ENCODE measurements at places on chromosomes 4 and X.

DNA sequence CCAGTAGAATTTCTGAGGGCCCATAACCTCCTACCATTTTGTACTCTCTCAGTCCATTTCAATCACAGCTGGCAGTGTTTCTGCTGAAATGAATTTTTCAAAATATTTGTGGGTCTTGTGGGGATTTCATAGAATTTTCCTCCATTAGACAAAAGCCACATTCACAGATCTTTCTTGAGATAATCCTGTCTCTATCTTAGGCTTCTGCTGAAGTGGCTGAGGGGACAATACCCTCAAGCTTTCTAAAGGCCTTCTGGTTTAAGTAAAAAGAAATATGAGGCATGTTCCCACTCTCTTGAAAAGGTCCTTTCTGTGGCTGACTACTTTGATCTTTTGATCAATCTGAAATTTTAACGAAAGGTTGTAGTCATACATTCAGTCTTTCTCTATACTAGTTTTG is 1930.0 kb upstream of the AGA start:
- DNase-seq, result no peak

DNA sequence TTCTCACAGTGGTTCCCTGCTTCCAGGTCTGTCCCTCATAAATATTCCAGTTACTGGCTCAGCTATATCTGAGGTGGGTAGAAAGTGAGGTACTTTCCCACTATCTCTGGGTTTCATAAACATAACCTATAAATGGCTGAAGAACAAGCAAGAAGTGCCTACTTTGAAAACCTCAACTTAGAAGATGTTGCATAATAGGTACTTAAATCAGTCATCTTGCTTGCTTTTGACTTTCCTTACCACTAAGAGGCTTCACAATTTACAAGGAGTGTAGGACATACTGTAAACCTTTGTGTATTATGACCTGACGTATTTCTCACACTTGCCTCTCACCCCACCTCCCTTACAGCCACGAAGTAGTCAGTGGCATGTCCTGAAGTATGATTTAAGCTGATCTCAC is 145.9 kb downstream of the PCDH19 start:
- no peak for DNase-seq

DNA sequence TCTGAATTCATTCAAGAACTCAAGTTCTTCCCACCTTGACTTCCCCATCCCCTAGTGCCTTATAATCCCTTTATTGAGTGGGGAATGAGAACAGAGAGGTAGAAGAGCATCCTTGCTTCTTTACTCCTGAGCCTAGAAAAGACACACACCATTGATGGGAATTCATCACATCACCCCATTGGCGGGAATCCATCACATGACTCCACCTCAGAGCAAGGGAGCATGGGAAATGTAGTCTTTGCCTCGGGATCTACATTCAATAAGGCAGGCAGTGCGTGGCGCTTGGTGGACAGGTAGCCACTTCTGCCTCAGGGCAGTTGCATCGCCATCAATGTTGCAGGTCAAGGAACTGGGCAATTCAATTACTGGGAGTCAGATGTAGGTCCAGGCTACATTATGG is 50.7 kb downstream of the MXRA5 start:
- DNase-seq, result no peak

DNA sequence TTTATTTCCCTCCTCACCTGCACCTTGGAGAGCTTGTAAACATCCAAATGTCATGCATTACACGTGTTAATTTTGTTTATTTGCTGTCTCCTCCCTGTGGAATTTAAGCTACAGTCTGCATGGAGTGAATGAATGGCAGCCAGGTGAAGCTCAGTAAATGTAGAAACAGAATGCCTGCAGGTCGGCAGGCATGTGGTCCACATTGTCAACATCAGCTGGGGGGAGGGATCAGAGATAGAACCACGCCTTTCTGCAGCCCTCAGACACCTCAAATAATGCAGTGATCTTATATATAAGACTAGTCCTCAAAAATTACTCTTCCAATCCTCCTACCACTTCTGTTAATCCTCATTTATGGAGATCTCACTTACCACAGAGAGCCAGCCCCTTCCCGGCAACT is 131.2 kb upstream of the KIT start:
- DNase-seq, result no peak

DNA sequence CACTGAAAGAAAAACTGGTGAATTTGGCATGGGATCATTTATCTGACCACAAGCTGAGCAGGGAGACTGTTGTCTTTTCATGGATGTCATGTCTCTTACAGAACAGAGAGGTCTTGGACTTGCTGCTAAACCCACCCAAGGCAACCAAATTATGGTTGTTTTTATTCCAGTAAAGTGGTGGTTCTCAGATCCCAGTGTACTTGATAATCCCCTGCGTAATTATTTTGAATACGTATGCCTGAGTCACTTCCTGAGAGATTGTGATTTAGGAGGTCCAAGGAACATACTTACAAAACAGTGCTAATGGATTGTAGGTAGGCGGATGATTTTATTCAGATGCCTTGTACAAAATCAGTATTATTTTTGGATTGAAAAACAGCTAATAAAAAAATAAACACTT is 585.6 kb downstream of the IL1RAPL1 start:
- DNase-seq, result no peak

DNA sequence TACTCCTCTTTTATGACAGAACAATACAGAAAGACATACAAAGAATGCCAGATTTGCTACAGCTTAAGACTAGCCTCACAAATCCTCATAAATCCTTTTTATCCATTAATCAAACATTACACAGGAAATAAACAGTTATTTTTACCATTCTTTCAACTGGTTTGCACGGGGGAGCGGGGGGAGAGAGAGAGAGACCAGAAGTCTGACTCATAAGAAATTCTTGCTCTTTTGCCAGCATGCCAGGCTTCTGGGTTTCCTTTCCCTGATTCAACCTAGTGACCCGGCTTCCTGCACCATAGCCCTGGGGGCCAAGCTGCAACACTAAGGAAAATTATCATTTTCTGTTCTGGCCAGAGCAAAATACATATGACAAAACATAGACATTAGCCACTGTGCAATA is 6.8 kb upstream of the RRAGB start:
- DNase-seq, result no peak

- DNase-seq, result no peak
Observed at GRCh38 chr4:16048619-16049419, 35.0 kb downstream of the PROM1 start.

GRCh38 chrX:97369947-97370346 is 486.2 kb downstream of the RPA4 start:
- no peak for DNase-seq

GRCh38 chrX:9221781-9222180 is 187.9 kb upstream of the FAM9B start:
- DNase-seq, result no peak

DNA sequence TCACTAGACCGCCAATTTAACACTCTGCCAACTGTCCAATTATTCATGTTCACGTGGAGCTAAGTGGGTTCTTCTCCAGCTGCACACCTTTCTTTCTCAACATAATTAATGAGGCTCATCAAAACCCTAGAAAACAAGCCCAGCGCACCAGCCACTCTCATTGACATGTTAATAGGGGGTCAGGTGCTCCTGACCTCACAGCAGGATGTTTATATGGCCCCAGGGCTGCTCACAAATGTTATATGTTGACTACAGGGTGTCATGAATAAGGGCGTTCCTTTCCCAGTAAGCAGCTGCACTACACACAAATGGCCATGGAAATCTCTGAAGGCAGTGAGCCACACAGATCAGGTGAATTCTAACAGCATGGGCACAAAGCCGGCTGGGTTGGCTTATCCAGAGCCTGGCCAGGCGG is 209.8 kb downstream of the MGST2 start:
- DNase-seq, result no peak

DNA sequence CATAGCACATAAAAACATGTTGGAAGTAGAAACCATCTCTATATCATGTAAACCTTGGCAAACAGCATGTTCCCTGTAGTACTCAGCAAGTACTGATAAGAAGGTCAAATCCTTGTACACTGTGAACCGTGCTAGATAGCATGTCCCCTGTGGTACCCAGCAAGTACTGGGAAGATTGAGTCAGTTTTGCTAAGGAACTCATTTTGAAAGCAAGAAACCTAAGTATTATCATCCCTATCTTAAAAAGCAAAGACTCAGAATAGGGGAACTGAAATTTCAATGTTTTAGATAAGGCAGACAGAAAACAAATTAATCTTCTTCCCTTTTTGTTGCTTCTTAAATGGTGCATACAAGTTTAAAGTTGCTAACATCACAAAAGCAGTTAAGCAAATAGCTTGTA is 180.2 kb downstream of the RBM46 start:
- no peak for DNase-seq

- DNase-seq, result peak; percentile 88
Observed at GRCh38 chr4:13548984-13549546, 4.8 kb upstream of the NKX3-2 start.

- no peak for DNase-seq
Observed at GRCh38 chr4:108831886-108832285, 69.0 kb upstream of the ETNPPL start.

DNA sequence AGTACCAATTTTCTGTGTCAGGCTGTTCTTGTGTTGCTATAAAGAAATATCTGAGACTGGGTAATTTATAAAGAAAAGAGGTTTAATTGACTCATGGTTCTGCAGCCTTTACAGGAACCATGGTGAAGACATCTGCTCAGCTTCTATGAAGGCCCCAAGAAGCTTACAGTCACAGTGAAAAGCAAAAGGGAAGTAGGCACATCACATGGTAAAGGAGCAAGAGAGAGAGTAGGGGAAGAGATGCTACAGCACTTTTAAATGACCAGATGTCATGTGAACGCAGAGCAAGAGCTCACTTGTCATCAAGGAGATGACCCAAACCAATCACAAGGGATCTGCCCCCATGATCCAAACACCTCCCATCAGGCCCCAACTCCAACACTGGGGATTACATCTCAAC is 174.3 kb downstream of the ATP10D start:
- no peak for DNase-seq

DNA sequence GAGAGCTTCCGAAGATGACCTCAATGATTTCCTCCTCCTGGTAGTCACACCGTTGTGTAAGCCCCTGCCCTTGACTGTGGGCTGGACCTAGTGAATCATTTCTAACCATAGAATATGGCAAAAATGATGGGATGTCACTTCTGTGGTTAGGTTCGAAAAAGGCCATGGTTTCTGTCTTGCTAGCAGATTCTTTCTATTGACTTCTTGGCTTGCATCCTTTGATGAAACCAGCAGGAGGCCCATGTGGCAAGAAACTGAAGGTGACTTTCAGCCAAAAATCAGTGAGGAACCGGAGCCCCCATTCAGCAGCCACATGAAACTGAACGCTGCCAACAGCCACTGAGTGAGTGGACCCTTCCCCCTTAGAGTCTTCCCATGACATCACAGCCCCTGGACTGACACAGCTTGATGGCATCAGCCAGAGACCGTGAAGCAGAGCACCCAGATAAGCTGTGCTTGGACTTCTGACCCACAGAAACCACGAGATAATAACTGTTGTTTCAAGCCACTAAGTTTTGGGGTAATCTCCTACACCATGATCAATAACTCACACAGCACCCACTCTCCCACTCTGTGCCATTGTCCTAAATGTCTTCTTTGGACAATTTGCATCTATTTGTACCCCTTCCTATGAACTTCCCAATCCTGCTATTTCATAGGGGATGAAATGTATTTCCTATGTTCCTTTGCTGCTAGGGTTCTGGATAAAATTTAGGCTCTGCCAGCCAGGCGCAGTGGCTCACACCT is 148.0 kb upstream of the STX18 start:
- DNase-seq, result no peak
